ENCODE measurements at places on chromosomes 4 and X. TPM values are rescaled to one million over a fixed set of nuclear protein-coding genes. Genes with fewer than 3 reads are reported as not detected.

GRCh38 chrX:136206916-136207315 is 44.3 kb downstream of the MAP7D3 start:
- peaks cover 39% of the 10 kb centered on the region for H3K4me1 ChIP-seq
- no peak for DNase-seq
- H3K36me3 ChIP-seq, result peaks cover 31% of the 10 kb centered on the region

GRCh38 chr4:42302348-42302747 is 94.9 kb upstream of the SHISA3 start:
- no peak for DNase-seq
- H3K4me3 ChIP-seq, result no peak overlapping the region
- H3K27ac ChIP-seq, result no peak overlapping the region
- no peaks in the 10 kb centered on the region for H3K36me3 ChIP-seq
- no peaks in the 10 kb centered on the region for H3K27me3 ChIP-seq

DNA sequence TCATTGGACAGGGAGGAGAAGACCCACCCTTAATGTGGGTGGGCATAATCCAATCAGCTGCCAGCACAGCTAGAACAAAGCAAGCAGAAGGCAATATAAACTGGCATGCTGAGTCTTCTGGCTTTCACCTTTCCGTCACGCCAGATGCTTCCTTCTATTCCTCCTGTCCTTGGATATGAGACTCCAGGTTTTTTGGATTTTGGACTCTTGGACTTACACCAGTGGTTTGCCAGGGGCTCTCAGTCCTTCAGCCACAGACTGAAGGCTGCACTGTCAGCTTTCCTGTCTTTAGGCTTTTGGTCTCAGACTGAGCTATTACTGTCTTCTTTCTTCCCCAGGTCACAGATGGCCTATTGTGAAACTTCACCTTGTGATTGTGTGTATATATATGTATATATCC is 32.2 kb upstream of the UGT2B4 start:
- no peak overlapping the region for H3K27ac ChIP-seq
- H3K27me3 ChIP-seq, result no peaks in the 10 kb centered on the region
- H3K4me1 ChIP-seq, result no peaks in the 10 kb centered on the region
- no peak overlapping the region for H3K4me3 ChIP-seq
- H3K36me3 ChIP-seq, result no peaks in the 10 kb centered on the region

The TMPRSS11A gene
- not detected for total RNA-seq

DNA sequence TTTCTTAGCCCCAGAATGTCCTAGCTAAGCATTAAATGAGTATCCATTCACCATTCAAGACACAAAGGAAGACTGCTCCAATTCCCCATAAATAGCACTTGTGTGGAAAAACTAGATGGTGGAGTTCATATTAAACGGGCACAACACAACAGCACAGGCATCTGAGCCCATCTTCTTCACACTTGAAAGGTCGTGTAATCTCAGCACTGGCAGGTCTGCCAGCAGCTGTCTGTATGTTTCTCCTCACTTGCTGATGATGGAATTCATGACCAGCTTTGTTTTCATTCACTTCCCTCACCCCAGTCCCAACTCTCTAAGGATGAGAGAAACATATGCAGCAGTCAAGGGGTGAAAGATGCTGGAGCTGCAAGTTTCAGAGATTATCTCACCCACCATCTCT is 148.7 kb downstream of the AFAP1 start:
- peaks cover 4% of the 10 kb centered on the region for H3K4me1 ChIP-seq
- H3K36me3 ChIP-seq, result peaks cover 9% of the 10 kb centered on the region
- DNase-seq, result no peak
- no peak overlapping the region for H3K27ac ChIP-seq
- H3K4me3 ChIP-seq, result no peak overlapping the region

- H3K36me3 ChIP-seq, result no peaks in the 10 kb centered on the region
- no peak overlapping the region for H3K4me3 ChIP-seq
- H3K4me1 ChIP-seq, result no peaks in the 10 kb centered on the region
- no peaks in the 10 kb centered on the region for H3K27me3 ChIP-seq
- no peak overlapping the region for H3K27ac ChIP-seq
Observed at GRCh38 chrX:112852851-112853250, 12.2 kb upstream of the AMOT start.

- peaks cover 9% of the 10 kb centered on the region for H3K4me1 ChIP-seq
- peak overlapping the region; percentile 82 for H3K4me3 ChIP-seq
- peak overlapping the region; percentile 89 for H3K27ac ChIP-seq
Observed at GRCh38 chrX:154411981-154412340, 622 bp downstream of the TAFAZZIN start.

GRCh38 chr4:135192751-135193535 is 991.4 kb upstream of the PABPC4L start:
- no peak overlapping the region for H3K4me3 ChIP-seq
- H3K27ac ChIP-seq, result no peak overlapping the region
- no peaks in the 10 kb centered on the region for H3K4me1 ChIP-seq
- DNase-seq, result no peak

GRCh38 chr4:168715896-168716295 is 219.0 kb downstream of the PALLD start:
- no peaks in the 10 kb centered on the region for H3K36me3 ChIP-seq
- DNase-seq, result no peak
- peaks cover 8% of the 10 kb centered on the region for H3K4me1 ChIP-seq

DNA sequence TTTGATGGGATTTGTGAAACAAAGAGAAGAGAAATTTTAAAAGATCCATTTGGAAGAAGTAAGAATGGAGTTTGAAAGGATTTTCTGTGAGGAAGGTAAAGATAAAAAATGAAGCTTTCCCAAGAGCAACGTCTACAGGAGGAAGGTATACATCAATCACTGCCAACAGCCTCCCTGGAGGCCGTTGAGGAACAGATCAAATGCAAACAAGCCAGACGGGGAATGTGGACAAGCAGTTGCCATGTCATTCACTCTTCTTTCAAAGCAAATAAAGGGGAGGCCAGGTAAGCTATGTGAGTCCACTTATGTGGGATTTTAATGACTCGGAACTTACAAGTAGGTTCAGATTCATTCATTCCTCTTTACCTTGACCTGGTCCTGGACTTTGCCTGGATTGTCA is 1020.5 kb upstream of the AGA start:
- H3K27ac ChIP-seq, result no peak overlapping the region
- H3K36me3 ChIP-seq, result no peaks in the 10 kb centered on the region
- H3K4me1 ChIP-seq, result no peaks in the 10 kb centered on the region
- no peak for DNase-seq

- DNase-seq, result no peak
- H3K4me1 ChIP-seq, result no peaks in the 10 kb centered on the region
- H3K36me3 ChIP-seq, result no peaks in the 10 kb centered on the region
- H3K27ac ChIP-seq, result no peak overlapping the region
- H3K4me3 ChIP-seq, result no peak overlapping the region
- H3K27me3 ChIP-seq, result no peaks in the 10 kb centered on the region
Observed at GRCh38 chrX:154334496-154334895, 38.9 kb downstream of the TKTL1 start.

DNA sequence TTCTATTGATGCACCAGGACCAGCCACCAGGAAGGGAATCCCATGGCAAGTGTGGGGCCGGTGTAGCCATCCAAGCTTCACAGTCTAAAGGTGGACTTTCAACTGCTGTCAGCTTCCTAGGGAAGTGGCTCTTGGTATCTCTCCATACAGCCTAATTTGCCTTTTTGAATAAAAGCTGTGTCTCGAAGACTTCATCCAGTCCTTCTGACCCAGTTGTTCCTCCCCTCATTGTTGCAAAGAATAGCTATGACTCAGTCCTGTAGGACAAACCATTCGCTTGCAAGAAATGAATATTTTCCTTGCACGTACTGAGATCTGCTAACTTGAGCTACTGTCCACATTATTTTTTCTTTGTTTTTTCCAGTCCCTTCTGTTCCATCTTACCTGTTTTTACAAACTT is 145.1 kb upstream of the CTSO start:
- no peak overlapping the region for H3K27ac ChIP-seq
- H3K27me3 ChIP-seq, result no peaks in the 10 kb centered on the region
- H3K4me1 ChIP-seq, result no peaks in the 10 kb centered on the region
- H3K36me3 ChIP-seq, result no peaks in the 10 kb centered on the region

DNA sequence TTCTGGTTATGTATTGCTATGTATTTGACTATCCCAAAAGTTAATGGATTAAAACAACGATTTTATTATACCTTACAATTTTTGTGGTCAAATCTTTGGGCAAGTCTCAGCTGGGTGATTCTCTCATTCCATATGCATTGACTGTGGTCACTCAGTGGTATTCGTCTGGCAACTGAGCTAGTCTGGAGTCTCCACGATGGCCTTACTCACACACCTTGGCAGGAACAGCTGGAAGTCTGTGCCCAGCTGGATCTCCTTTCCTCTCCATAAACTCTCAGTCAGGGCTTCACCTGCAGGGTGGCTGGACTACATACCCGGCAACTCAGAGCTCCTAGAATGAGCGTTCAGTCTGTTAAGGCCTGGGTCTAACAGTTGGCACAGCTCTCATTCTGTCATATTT is 141.1 kb upstream of the WDFY3 start:
- H3K4me3 ChIP-seq, result no peak overlapping the region
- H3K4me1 ChIP-seq, result no peaks in the 10 kb centered on the region
- DNase-seq, result no peak
- H3K27ac ChIP-seq, result no peak overlapping the region
- H3K27me3 ChIP-seq, result no peaks in the 10 kb centered on the region

DNA sequence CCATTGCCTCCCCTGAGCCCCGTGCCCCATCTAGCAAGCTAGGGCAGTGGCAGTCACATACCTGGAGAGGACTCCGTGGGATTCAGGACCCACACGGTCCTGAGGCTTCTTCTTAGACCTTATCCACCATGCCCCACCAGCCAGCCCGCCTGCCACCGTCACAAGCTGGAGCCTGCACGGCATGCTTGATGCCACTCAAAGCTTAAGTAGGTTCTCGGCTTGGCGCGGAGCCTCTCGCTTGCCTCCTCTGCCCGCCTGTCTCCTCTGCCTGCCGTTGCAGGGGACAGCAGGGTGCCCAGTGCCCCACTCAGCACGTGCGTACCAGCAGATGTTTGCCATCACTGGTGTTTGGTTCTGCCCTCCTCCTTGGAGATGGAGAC is 14.1 kb downstream of the PSAPL1 start:
- DNase-seq, result peak; percentile 51
- H3K4me3 ChIP-seq, result no peak overlapping the region
- H3K4me1 ChIP-seq, result no peaks in the 10 kb centered on the region
- H3K36me3 ChIP-seq, result no peaks in the 10 kb centered on the region
- no peaks in the 10 kb centered on the region for H3K27me3 ChIP-seq

The FAM9B gene
- not detected for total RNA-seq

DNA sequence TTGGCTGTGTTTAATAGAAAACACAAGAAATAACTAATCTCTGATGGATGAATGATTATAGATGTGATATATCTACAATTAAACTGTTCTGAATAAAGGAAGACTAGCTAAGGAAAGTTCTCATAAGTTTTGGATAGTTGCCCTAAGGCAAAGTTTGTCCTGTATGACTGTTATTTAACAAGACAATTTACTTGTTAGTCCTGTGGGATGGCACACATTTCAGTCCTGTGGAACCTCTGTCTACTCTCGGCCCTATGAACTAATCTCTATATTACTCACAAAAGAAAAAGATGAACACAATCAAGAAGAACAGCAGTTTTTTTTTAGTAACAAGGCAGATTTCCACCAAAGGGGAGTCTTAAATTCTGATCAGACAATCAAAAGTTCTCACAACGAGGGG is 314.6 kb downstream of the CCSER1 start:
- no peaks in the 10 kb centered on the region for H3K36me3 ChIP-seq
- no peak overlapping the region for H3K27ac ChIP-seq
- no peaks in the 10 kb centered on the region for H3K27me3 ChIP-seq
- no peak overlapping the region for H3K4me3 ChIP-seq
- DNase-seq, result no peak

DNA sequence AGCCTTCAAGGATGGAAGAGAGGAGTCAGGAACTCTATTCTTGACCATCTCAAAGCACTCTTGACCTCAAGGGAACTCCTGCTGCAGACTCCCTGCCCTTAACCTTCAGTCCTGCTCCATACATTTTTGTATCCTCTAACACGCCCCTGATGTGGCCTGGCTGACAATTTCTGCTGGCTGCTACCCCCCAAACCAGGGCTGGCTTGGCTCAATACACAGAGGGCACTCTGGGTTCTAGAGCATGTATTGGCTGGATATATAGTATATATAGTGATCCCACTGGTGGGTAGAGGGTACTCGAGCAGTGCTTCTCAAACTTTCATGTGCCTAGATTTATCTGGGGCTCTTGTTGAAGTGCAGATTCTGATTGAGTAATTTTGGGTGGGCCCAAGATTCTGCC is 101.9 kb downstream of the SMIM20 start:
- H3K27me3 ChIP-seq, result no peaks in the 10 kb centered on the region
- no peak for DNase-seq
- peaks cover 31% of the 10 kb centered on the region for H3K4me1 ChIP-seq
- H3K4me3 ChIP-seq, result no peak overlapping the region

GRCh38 chr4:187470061-187470460 is 525.5 kb upstream of the ZFP42 start:
- no peaks in the 10 kb centered on the region for H3K36me3 ChIP-seq
- H3K27ac ChIP-seq, result no peak overlapping the region
- no peak for DNase-seq
- H3K4me1 ChIP-seq, result peaks cover 3% of the 10 kb centered on the region
- H3K4me3 ChIP-seq, result no peak overlapping the region

GRCh38 chrX:70089604-70090297 is 27.5 kb downstream of the OTUD6A start:
- no peaks in the 10 kb centered on the region for H3K36me3 ChIP-seq
- no peak for DNase-seq
- no peaks in the 10 kb centered on the region for H3K4me1 ChIP-seq
- no peak overlapping the region for H3K27ac ChIP-seq

- no peak for DNase-seq
- no peak overlapping the region for H3K27ac ChIP-seq
- no peaks in the 10 kb centered on the region for H3K36me3 ChIP-seq
Observed at GRCh38 chrX:47844117-47844516, 7.4 kb downstream of the ZNF81 start.

- DNase-seq, result no peak
- peak overlapping the region; percentile 53 for H3K27ac ChIP-seq
- no peaks in the 10 kb centered on the region for H3K4me1 ChIP-seq
- H3K27me3 ChIP-seq, result no peaks in the 10 kb centered on the region
Observed at GRCh38 chr4:40750461-40751258, 905 bp downstream of the NSUN7 start.

The FAM184B gene
- total RNA-seq, result not detected

GRCh38 chrX:23012162-23012561 is 12.4 kb downstream of the DDX53 start:
- H3K4me3 ChIP-seq, result no peak overlapping the region
- no peak for DNase-seq
- H3K36me3 ChIP-seq, result no peaks in the 10 kb centered on the region
- H3K4me1 ChIP-seq, result no peaks in the 10 kb centered on the region

The KDR gene
- 22.9 TPM for total RNA-seq

DNA sequence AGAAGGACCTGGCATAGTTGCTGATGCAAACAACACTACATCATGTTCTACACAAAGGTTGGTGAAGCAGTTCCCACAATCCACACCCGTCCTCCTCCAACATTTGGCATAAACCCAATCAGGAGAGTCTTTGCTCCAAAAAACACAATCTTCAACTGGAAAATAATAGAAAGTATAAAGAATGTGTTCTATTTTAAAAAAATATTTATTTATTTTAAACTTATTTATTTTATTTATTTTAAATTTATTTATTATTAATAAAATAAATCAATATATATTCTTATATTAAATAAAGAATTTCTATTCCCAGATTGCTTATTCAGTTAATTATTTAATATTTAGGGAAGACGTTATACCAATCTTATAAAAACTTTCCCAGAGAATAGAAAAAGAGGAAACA is 1753.7 kb upstream of the AGA start:
- no peaks in the 10 kb centered on the region for H3K36me3 ChIP-seq
- no peak overlapping the region for H3K4me3 ChIP-seq
- H3K4me1 ChIP-seq, result no peaks in the 10 kb centered on the region
- no peak for DNase-seq

- H3K27ac ChIP-seq, result no peak overlapping the region
- H3K4me3 ChIP-seq, result no peak overlapping the region
- H3K27me3 ChIP-seq, result no peaks in the 10 kb centered on the region
- no peaks in the 10 kb centered on the region for H3K36me3 ChIP-seq
- DNase-seq, result no peak
Observed at GRCh38 chr4:7307394-7308099, 115.2 kb downstream of the SORCS2 start.

Measured in ascending aorta (tissue), 2 donors.